Vagina (tissue), 2 donors: ENCODE measurements at places on chromosomes 1 and 21.

DNA sequence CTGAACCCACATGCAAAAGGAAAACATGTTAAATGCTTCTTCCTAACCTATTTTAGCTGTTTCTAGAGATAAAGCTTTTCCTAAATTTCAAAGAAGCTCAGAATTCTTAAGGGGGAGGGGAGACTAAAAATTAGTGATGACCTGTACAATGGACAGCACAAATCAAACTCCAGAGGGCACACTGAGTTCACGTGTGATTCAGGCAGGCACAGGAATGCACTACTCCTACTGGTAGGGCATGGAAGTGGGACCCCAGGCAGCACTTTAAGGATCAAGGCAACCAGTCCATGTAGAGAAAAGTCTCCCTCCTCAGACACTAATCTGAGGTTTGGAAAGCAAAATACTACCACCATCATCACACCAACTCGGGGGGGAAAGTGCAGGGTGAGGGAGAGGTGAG lies 31.3 kb upstream of the CLCA4 start:
- no peak for DNase-seq

GRCh38 chr1:37793773-37794371 lies at the start of gene MANEAL:
Gene MANEAL, plus strand, starts transcription at chr1:37793847. Its CDS starts 336 bp downstream, at chr1:37794183.
- no peak for DNase-seq

GRCh38 chr1:151007853-151008243 lies 401 bp upstream of the PRUNE1 start:
- no peak for DNase-seq

- DNase-seq, result no peak
Measured at GRCh38 chr1:7444363-7444762, 326.7 kb upstream of the VAMP3 start.

DNA sequence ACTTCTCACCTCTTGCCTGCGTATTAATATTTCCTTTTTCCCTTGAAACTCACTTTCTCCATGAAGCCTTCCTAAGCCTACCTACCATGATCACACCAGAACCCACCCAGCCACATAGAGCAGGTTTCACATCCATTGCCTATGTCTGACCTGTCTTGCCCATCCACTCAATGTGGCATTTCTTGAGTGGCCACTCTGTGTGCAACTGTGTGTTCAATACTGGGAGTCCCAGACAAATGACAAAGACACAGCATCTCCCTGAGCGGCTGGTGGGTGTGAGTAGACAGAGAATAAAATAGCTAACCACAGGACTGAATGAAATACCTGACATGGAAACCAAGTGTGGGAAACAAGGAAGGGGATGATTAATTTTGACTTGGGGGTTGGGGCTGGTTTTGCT lies 3.1 kb downstream of the PTGFRN start:
- DNase-seq, result peak; percentile 49

DNA sequence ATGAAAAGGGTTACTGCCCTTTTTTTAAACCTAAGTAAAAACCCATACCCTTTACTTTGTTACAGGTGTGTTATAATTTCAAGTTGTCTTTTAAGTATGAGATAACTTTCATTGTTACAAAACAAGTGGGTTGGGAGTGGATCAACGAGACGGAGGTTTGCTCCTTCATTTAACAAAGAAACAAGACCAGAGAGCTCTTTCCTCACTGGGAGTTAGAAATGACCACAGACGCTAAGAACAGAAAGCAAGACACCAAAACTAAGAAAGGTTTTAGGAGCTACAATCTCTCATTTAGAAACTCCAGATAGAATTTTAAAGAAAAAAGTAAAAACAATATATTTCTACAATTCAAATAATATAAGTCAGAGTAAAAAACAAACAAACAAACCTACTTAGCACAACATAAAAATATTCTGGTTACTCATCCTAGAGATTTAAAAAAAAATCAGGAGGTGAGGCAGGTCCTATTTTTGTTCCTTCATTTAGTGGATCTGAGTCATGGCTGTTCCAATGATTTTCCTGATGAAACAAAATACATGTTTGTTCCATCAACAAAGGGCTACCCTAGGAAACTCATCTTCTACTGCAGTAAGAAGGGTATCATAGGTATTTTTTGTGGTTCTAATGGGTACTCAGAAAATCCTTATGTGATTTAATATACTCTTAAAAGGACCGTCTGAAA lies 33.0 kb downstream of the APP start:
- no peak for DNase-seq

DNA sequence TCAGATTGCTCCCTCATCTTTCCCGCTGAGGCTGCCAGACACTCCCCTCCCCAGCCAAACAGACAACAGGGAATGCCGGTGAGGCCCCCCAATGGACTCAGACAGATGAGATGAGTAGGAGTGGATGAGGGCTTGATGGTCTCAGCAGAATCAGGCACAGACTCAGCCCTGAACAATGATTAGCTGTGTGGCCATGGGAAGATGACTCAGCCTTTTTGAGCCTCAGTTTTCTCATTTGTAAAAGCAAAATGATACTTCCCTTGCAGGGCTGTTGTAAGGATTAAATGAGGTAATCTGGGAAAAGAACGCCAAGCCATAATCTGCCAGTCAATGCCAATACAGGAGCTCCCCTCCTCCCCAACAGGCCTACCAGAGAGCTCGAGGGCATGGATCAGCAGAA lies 12.4 kb downstream of the C1orf198 start:
- no peak for DNase-seq

DNA sequence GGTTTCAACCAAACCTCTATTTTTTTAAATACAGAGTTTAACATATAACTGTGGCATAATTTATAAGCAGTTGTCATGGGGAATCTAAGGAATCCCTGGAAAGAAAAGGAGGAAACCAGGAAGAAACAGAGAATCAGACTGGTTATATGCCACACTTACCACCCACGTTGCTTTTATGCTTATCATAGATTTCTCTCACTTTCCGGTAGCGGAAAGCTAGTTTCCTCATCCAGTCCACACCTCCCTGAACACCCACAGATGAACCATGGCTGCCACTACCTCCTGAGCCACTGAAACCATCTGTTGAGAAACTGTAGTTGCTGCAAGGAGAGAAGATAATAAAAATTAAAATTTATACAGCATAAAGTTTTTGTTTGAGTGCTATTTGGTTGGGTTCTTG lies 33.5 kb downstream of the XKR8 start:
- DNase-seq, result no peak
